Esophagus squamous epithelium (tissue), 5 donors: ENCODE measurements at places on chromosomes 16 and 17.

- DNase-seq, result no peak
Measured at GRCh38 chr16:65002265-65002664, 119.6 kb downstream of the CDH11 start.

- no peak for DNase-seq
Measured at GRCh38 chr16:58999762-59000161, 265.6 kb upstream of the GOT2 start.

- DNase-seq, result no peak
Measured at GRCh38 chr16:82585675-82586074, 41.1 kb upstream of the CDH13 start.

DNA sequence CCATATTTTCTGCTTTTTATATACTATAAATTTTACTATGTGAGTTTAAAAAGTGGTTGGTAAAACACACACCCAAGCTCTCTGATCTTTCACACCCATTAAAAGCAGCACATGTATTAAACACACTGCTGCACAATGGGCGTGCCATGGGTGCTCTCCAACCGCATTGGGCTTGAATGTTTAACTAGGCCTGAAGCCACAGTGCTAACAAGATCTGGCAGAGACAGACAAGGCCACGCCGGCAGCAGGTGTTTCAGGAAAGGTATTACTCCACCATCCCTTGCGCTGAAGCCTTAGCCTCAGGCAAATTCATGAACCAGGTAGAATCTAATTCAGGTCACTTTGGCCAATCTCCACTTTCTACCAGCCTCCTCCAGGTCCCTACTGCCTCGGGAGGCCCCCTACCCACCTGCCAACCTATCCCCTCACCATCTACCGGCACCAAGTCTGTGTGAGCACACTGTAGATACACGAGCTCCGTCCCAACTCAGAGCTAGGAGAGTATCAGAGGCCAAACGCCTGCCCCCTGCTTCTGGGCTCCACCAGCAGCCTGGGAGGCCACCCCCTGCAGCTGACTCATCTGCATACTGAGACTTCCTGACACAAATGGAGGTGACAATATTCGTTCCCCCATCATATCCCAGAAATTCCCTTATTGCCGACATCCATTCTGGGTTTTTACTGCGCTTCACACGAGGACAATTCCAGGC is 95.0 kb downstream of the ADCY9 start:
- DNase-seq, result no peak
